NCI-H1436 (cell line): ENCODE measurements at places on chromosomes 6 and 20.

- no peak for DNase-seq
Measured at GRCh38 chr6:111972745-111973117, 81.2 kb upstream of the CCN6 start.

- no peak for DNase-seq
Measured at GRCh38 chr6:137690034-137690433, 177.0 kb upstream of the TNFAIP3 start.

DNA sequence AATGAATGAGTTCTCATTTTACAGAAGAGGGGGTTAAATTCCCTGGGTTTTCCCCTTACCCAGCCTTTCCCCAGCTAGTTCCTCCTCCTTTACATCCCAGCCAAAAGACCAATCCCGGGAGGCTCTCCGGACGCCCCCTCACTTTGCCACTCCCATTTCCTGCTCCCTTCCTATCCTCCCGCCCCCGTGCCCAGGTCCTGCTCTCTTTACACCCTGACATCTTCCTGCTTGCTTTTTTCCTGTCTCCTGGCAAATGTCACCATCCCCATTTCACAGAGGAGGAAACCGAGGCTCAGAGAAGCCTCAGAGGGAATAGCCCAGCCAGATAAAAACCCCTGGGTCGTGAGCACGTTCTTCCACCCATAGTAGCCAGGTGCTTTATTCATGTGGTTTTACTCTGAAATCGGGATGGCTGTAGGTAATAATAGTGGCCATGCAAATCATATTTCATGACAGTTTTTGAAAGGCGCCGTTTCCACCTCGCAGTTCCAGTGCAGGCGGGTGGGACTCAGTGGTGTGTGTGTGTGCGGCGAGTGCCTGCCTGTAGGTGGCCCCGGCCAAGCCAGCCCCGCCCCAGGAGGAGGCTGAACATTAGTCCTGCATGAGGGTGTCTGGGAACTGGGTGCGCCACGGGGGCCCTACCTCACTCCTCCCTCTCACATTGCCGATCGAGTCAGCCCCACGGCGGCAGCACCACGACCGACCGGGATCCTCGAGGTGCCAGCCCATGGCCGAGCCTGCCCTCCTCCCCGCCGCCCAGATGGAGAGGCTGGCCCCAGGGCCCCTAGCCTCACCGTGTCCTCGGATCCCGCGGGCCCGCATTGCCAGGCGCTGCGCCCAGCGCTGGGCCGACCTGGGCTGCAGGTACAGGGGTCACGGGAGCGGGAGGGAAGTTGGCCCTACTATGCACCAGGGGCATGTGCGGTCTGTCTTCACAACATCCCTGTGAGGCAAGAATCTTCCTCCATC is at the start of gene ARHGAP40:
Gene ARHGAP40, plus strand, starts transcription at position 594 of the 969 bp plus-strand sequence.
- no peak for DNase-seq

GRCh38 chr20:34753706-34754461 is 49.7 kb downstream of the TP53INP2 start:
- DNase-seq, result no peak

GRCh38 chr6:22666586-22666985 is 97.2 kb downstream of the HDGFL1 start:
- no peak for DNase-seq

DNA sequence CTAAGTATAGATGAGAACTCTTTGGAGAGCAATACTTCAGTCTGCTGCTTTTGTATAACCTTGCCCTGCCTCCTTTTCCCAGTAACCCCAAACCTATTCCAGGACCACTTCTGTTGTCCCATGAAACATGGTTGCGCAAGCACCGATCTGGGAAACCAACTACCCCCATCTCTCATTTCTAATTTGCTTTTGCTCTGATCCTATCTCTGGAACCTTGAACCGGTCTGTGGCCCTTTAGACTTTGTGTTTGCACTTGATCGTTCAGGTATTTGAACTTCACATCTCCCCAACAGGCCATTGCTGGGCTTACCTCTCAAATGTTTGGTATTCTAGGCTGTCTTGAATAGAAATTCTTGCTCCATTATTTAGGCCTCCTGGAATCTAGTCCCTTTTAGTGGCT is 25.0 kb downstream of the L3MBTL3 start:
- DNase-seq, result no peak

DNA sequence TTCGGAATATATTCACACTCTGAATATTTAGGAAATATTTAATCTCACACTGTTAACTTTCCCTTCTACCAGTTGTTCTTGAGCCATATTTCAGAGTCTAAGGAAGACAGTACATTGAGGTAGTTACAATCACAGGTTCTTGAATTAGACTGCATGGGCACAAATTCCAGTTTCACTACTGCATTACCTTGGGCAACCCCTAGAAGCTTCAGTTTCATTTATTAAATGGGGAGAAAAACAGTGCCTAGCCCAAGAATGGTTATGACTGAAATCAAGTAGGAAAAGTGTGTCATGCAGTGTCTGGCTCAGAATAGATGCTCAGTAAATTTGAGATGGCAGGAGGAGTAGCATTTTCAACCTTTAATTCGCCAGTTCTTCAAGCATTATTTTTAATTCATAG is 124.5 kb upstream of the SAMD5 start:
- no peak for DNase-seq

- DNase-seq, result no peak
Measured at GRCh38 chr20:8162610-8163009, 30.5 kb downstream of the PLCB1 start.

GRCh38 chr6:129309154-129309553 is 400.8 kb downstream of the ARHGAP18 start:
- no peak for DNase-seq

DNA sequence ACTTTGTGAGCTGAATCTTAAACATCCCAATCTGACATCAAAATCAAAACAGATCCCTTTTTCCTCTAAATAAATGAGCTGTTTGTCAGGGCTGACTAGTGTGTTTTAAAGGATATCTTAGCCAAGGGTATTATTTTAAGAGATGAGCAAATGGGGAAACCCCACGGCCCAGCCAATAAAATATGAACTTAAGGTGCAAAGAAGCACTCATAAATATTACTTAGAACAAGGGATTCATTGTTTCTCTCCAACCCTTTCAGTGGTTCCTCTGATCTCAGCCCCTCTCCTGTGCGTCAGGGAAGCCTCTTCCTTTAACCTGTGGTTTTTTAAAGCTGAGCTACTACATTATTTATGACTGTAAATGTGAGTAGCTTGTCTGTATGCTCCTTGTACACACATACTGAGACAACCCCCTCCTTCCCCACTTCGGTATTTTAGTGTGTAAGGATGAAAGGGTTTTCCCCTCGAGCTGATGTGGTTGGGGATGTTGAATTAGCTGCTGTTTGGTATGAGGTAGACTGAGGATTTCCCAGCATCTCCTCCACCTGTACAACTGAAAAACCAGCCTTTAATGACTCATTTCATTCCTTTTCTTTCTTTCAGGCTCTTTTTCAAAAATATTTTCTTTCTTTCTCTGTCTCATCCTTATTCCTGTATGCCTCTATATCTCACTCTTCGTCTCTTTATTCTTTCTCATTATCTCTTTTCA is 6.5 kb downstream of the BMP5 start:
- no peak for DNase-seq

GRCh38 chr6:224350-224749 is 67.9 kb upstream of the DUSP22 start:
- no peak for DNase-seq

GRCh38 chr6:146041282-146041681 is 12.4 kb downstream of the GRM1 start:
- no peak for DNase-seq

DNA sequence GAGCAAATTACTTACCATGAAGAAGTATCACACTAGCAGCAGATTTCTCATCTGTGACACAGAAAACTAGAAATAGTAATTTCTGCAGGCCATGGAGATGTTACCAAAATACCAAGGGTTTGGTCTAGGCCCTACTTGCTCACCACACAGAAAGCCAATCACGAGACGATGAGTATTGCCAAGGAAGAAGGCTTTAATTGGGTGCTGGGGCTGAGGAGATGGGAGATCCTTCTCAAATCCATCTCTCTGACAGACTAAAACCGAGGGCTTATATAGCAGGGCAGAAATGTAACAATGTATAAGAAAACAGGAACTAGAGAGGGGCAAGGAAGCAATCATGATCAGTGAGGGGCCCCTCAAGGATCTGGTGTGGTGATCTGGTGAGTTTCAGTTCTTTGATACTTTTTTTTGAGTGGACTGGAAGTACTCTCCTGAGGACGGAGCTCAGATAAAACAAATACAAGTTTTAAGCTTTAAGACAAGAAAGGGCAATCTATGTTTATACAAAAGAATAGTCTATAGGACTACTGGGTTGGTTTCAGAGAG is 40.9 kb downstream of the RNF182 start:
- no peak for DNase-seq

DNA sequence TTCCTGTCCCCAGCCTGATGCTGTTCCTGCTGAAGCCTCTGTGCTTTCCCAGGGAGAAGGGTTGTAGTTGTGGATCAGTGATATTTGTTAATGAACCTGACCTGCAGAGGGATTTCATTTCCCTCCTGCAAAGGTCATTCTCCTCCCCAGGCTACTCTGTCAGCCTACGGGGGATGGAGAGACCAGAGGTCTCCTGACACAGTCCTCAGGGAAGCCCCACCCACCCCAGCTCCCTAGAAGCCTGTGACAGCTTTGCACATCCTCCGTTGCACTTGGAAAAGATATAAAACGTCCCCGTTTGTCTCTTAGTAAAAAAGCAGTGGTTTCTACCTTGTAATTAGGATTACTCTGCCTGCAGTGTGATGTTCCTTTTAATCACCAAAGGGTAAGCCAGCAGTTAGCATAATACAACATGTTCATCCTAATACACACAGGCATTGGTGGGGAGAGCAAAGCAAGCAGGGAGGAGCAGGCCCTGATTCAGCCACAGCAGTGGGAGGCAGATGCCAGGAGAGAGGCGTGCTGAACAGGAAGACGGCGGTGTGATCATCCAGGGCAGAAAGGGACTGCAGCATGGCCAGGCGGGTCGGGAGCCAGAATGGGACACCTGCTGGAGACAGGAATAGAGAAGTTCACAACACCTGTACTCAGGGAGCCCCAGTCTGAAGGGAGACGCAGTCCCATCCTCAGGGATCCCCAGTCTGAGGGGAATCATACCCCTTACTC is 293.5 kb downstream of the LRFN2 start:
- DNase-seq, result no peak

DNA sequence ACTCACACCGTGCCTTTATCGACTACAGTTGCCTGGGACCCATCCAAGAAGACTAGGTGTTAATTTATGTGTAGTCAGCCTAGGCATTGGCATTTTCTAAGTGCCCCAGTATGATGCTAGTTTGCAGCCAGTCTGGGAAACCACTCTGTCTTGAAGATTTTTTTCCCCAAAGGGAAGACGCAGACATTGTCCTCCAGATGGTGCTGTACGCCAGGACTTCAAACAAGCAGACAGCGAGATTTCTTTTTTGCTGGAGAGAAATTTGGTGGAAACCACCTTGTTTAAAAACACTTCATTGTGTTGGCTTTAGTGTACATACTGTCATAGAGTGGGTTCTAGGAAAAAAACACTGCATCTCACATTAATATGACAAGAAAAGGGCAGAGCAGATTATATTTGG is 30.0 kb downstream of the ALDH5A1 start:
- DNase-seq, result peak; percentile 26

- no peak for DNase-seq
Measured at GRCh38 chr6:39086711-39087110, 28.3 kb downstream of the SAYSD1 start.

DNA sequence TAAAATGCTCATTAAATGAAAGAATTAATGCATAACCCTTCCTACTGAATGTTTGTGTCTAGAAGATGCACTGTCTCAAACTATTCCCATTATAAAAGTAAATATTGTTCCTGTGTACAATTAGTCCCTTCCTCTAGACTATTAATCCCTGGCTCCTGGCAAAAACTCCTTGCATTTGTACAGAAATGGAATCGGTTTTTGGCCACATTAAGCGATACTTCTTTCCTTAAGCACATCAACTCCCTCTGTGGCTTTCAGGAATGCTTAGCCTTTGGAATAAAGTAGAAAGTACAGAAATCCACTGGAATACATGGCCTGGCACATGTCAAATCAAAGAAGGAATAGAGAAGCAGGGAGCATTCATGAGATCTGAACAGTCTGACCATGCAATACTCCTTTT is 179.8 kb downstream of the GMPR start:
- DNase-seq, result no peak

DNA sequence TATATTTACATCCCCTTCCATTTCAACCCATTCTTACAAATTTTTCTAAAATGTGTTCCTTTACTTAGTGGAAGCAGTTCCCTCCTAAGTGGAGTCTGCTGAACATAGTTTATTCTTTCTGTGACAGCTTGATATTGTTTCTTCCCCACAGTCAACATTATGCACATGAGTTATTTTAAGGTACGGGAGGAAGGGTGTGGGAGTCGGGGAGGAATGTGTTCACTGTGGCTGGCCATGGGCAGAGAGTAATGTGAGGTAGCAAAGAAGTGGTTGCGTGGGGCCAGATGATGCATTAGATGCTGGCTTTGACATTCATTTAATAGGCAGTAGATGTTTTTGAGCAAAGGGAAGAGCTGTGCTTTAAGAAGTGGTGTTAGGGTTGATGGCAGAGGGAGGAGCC is 98.5 kb downstream of the ARMC2 start:
- no peak for DNase-seq

GRCh38 chr6:162211022-162211421 is 516.5 kb downstream of the PRKN start:
- DNase-seq, result no peak

GRCh38 chr6:43481075-43481474 is 3.7 kb downstream of the TJAP1 start:
- no peak for DNase-seq

DNA sequence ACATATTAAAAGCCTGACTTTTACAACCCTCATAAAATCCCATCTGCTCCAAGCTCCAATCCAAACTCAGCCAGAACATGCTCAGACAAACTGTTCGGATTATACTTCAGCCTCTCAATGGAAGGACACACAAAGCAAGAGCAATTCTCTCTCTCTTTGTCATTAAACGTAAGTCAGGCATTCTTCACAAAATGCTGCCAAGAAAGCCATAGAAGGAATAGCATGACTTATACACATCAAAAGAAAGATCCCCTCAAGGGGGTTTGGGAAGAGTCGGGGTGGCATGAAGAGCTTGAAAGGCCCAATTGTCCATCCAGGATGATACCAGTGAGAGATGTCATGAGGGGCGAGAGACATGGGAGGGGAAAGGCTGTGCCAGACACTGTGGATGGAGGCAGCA is 268.9 kb downstream of the PREX1 start:
- no peak for DNase-seq

DNA sequence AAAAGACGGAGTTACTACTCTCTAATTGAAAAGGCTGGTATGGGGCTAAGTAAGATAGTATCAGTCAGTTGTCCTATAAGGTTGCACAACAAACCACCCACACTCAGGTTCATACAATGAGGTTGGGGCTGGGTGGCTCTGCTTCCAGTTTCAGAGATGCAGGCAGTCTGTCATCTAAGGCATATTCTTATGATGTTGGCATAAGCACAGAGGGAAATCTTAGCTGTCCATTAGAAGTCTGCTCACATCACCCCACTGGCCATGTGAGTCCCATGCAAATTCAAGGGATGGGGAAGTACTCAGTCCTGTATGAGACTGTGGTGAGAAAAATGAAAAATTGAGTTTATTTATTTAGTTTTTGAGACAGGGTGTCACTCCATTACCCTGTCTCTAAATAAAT is 118.6 kb downstream of the LAMP5 start:
- no peak for DNase-seq

GRCh38 chr6:25921525-25922203 is 8.8 kb downstream of the SLC17A2 start:
- no peak for DNase-seq

- no peak for DNase-seq
Measured at GRCh38 chr6:49909563-49909962, 43.2 kb upstream of the CRISP1 start.

- DNase-seq, result no peak
Measured at GRCh38 chr6:156850353-156850752, 73.2 kb downstream of the ARID1B start.

GRCh38 chr20:11176431-11176830 is 502.6 kb upstream of the JAG1 start:
- DNase-seq, result no peak
